ENCODE measurements at places on chromosomes 2 and 18. TPM values are rescaled to one million over a fixed set of nuclear protein-coding genes. Genes with fewer than 3 reads are reported as not detected.

GRCh38 chr2:10901160-10901939 is 10.4 kb upstream of the KCNF1 start:
- no peaks in the 10 kb centered on the region for H3K4me1 ChIP-seq
- H3K36me3 ChIP-seq: no peaks in the 10 kb centered on the region
- H3K4me3 ChIP-seq: no peak overlapping the region
- DNase-seq: no peak
- no peak overlapping the region for H3K27ac ChIP-seq
- no peaks in the 10 kb centered on the region for H3K27me3 ChIP-seq

CHST9 gene
- 0.03 TPM for total RNA-seq

ALPP gene
- total RNA-seq: 9.5 TPM

GRCh38 chr2:121798617-121799016 is 43.2 kb downstream of the TSN start:
- DNase-seq: no peak
- H3K36me3 ChIP-seq: no peaks in the 10 kb centered on the region
- H3K27ac ChIP-seq: no peak overlapping the region
- no peaks in the 10 kb centered on the region for H3K4me1 ChIP-seq

GRCh38 chr2:134443814-134444480 is 190.1 kb downstream of the MGAT5 start:
- H3K4me1 ChIP-seq: no peaks in the 10 kb centered on the region
- no peak for DNase-seq
- no peak overlapping the region for H3K27ac ChIP-seq
- no peaks in the 10 kb centered on the region for H3K27me3 ChIP-seq

STEAP3 gene
- 14.1 TPM for total RNA-seq

- H3K36me3 ChIP-seq: no peaks in the 10 kb centered on the region
- H3K27ac ChIP-seq: no peak overlapping the region
- peaks cover 29% of the 10 kb centered on the region for H3K27me3 ChIP-seq
- H3K4me3 ChIP-seq: no peak overlapping the region
- peaks cover 2% of the 10 kb centered on the region for H3K4me1 ChIP-seq
These were observed 5.7 kb upstream of the DNER start for GRCh38 chr2:229719926-229720647.

DNA sequence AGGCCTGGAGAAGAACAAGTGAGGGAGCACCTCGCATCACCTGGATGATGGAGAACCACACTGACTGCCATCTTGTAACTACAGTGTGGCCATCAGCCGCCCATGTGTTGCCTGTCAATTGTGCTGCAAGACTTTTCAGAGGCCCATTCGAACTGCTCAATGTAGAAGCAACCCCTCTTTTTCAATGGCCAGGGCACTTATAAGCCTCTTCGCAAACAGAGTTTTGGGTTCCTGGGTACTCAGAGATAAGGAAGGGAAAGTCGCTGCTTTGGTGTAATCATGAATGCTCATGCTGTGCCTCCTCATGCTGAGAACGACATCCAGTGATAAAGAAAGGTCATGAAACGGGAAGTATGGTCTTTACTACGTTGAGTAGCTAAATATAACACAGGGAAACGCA is 143.9 kb upstream of the SLC39A10 start:
- no peaks in the 10 kb centered on the region for H3K27me3 ChIP-seq
- H3K36me3 ChIP-seq: no peaks in the 10 kb centered on the region
- DNase-seq: no peak
- no peaks in the 10 kb centered on the region for H3K4me1 ChIP-seq

UCN gene
- 2.8 TPM for total RNA-seq

GRCh38 chr2:112666761-112667122 is 21.0 kb downstream of the SLC20A1 start:
- H3K27me3 ChIP-seq: no peaks in the 10 kb centered on the region
- peaks cover 35% of the 10 kb centered on the region for H3K36me3 ChIP-seq
- H3K27ac ChIP-seq: no peak overlapping the region
- no peak overlapping the region for H3K4me3 ChIP-seq
- no peak for DNase-seq

GRCh38 chr2:38436227-38436664 is 59.2 kb upstream of the ATL2 start:
- no peak for DNase-seq
- no peak overlapping the region for H3K4me3 ChIP-seq
- no peaks in the 10 kb centered on the region for H3K36me3 ChIP-seq
- no peak overlapping the region for H3K27ac ChIP-seq
- H3K27me3 ChIP-seq: no peaks in the 10 kb centered on the region
- H3K4me1 ChIP-seq: no peaks in the 10 kb centered on the region

- no peak overlapping the region for H3K4me3 ChIP-seq
- H3K4me1 ChIP-seq: no peaks in the 10 kb centered on the region
- DNase-seq: no peak
- no peaks in the 10 kb centered on the region for H3K36me3 ChIP-seq
- no peaks in the 10 kb centered on the region for H3K27me3 ChIP-seq
- H3K27ac ChIP-seq: no peak overlapping the region
These were observed 80.7 kb upstream of the RASGRP3 start for GRCh38 chr2:33395655-33396249.

DNA sequence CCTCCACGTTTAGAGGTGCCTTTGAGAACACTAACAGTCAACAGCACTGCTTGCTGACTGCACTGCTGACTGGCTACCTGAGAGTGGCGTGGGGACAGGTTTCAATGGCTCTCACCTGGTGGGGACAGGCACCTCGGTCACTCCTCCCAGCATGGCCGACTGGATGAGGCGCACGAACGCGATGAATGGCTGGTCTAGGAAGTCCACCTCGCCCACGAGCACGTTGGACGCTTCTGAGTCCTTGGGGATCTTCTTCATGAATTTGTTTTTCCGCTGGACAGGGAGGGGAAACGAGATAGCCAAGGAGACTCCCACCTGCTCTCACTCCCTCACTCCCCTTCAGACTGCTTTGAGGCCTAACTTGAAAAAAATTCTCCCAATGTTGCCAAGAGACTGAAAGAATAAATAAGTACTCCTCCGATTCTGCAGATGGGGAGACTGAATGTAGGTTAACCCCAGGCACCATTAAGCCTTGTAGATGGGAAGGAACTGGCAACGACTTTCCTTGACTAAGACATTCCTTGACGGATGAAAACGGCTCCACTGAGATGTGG is 57.3 kb downstream of the MTHFD2 start:
- H3K4me1 ChIP-seq: no peaks in the 10 kb centered on the region
- no peaks in the 10 kb centered on the region for H3K36me3 ChIP-seq
- DNase-seq: no peak

DES gene
- 59.4 TPM for total RNA-seq

KCTD1 gene
- 9.8 TPM for total RNA-seq

ZNF521 gene
- total RNA-seq: 25.0 TPM

GRCh38 chr2:88852753-88853402 is 161.4 kb downstream of the RPIA start:
- no peaks in the 10 kb centered on the region for H3K36me3 ChIP-seq
- H3K27ac ChIP-seq: no peak overlapping the region

DNA sequence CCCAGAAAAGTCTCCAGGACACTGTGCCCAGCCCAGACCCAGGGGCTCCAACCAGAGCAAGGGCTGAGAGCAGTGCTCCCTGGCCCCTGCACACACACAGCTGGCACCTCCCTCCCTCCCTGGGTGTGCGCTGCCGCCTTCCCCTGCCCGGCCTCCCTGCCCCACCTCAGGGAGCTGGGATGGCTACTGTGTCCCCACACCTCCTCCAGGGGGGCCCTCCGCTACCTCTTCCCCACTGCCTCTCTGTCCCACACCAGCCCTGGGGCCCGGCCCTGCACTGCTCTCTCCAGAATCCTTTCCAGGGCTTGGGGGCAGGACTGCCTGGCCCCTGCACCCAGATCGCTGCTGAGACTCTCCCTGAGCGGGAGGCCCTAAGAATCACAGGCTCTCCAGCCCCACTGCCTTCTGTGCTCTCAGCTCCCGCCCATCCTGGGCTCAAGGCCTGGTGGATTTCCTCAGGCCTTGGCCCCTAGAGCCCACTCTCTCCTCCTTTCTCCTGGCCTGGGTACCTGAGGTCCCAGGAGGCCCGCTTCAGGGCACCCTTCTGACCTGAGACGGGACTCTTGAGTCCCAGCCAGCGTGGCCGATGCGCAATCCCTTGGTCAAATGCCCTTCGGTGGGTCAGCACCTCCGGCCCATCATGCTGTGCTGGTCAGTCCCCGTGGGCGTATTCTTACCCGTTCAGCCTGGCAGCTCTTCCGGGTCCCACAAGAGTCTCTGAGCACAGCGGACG is 276.8 kb upstream of the HDAC4 start:
- H3K27ac ChIP-seq: no peak overlapping the region
- no peak overlapping the region for H3K4me3 ChIP-seq
- no peaks in the 10 kb centered on the region for H3K4me1 ChIP-seq
- DNase-seq: peak; percentile 59

MYCN gene
- total RNA-seq: 0.49 TPM

GRCh38 chr2:155223781-155224406 is 525.4 kb downstream of the KCNJ3 start:
- H3K27ac ChIP-seq: no peak overlapping the region
- no peak for DNase-seq
- no peaks in the 10 kb centered on the region for H3K4me1 ChIP-seq
- no peak overlapping the region for H3K4me3 ChIP-seq

- H3K27me3 ChIP-seq: no peaks in the 10 kb centered on the region
- peak; percentile 71 for DNase-seq
- no peak overlapping the region for H3K4me3 ChIP-seq
- H3K36me3 ChIP-seq: no peaks in the 10 kb centered on the region
These were observed 19.1 kb upstream of the ARHGAP25 start for GRCh38 chr2:68715353-68716041.

DNA sequence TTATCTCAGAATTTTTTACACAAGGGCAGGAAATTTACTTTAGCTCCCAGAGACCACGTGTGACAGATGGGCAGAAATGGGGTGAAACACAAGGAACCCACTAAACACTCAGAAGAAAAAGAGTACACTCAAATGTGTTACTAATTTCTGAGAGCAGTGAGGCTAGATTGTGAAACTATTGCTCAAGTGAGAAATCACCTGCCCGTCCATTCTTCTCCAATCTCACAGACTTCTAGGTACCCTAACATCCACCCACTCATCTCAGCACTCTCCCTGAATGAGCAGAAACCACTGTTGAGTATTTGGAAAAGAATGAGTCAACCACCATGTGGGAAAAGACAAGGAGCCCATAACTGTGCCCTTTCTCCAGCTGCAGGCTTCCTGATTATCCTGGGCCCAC is 293.0 kb upstream of the CDH2 start:
- no peaks in the 10 kb centered on the region for H3K4me1 ChIP-seq
- no peak overlapping the region for H3K27ac ChIP-seq
- no peak overlapping the region for H3K4me3 ChIP-seq
- no peaks in the 10 kb centered on the region for H3K27me3 ChIP-seq

GRCh38 chr18:74806073-74806472 is 208.4 kb downstream of the ZNF407 start:
- H3K27me3 ChIP-seq: no peaks in the 10 kb centered on the region
- H3K4me1 ChIP-seq: no peaks in the 10 kb centered on the region
- no peak overlapping the region for H3K4me3 ChIP-seq
- H3K27ac ChIP-seq: peak overlapping the region; percentile 15
- H3K36me3 ChIP-seq: no peaks in the 10 kb centered on the region

DNA sequence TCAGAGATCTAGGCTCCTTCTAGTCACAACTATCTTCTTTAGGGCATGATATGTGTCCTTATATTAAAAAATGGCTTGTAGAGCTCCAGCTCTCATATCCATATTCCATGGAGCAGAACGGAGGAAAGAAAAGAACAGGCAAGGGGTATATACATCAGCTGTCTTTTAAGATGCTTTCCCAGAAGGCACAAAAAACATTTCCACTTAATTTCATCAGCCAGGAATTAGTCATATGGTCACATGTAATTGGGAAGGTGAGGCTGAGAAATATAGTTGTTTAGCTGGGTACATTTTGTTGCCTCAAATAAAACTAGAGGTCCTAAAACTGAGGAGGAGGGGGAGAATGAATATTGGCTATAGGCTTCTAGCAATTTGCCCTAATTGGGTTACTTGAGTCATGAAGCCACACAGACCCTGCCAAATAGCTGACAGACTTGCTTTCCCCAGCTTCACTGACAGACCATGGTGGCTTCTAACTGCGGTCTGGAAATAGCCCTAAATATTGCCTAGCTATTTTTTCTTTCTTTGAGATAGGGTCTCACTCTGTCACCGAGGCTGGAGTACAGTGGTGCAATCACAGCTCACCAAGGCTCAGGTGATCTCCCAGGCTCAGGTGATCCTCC is 20.0 kb downstream of the MAIP1 start:
- H3K27ac ChIP-seq: no peak overlapping the region
- no peak for DNase-seq
- no peaks in the 10 kb centered on the region for H3K27me3 ChIP-seq
- H3K36me3 ChIP-seq: no peaks in the 10 kb centered on the region
- H3K4me1 ChIP-seq: peaks cover 4% of the 10 kb centered on the region
- H3K4me3 ChIP-seq: no peak overlapping the region

- no peak overlapping the region for H3K27ac ChIP-seq
- no peaks in the 10 kb centered on the region for H3K27me3 ChIP-seq
- H3K4me1 ChIP-seq: no peaks in the 10 kb centered on the region
- DNase-seq: no peak
- no peaks in the 10 kb centered on the region for H3K36me3 ChIP-seq
These were observed 25.5 kb upstream of the YWHAQ start for GRCh38 chr2:9656270-9656766.

DNA sequence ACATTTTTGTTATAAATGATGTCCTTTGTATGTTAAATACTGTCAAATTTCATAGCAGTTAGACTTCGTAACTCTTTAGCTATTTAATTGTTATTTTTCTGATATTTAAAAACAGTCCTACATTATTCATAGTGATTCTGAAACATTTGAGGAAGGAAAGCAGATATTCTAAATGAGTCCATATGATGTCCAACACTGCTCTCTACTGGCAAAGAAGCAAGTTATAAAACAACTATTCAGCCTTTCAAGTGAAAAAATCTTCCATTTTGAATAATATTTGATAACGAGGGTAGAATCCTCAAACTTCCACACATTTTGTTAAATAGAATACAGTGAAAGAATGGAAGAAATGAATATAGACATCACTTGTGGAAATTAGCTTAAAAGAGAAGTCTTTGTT is 220.8 kb downstream of the GULP1 start:
- DNase-seq: no peak
- H3K4me3 ChIP-seq: no peak overlapping the region
- no peaks in the 10 kb centered on the region for H3K27me3 ChIP-seq
- H3K36me3 ChIP-seq: no peaks in the 10 kb centered on the region
- H3K4me1 ChIP-seq: no peaks in the 10 kb centered on the region

DNA sequence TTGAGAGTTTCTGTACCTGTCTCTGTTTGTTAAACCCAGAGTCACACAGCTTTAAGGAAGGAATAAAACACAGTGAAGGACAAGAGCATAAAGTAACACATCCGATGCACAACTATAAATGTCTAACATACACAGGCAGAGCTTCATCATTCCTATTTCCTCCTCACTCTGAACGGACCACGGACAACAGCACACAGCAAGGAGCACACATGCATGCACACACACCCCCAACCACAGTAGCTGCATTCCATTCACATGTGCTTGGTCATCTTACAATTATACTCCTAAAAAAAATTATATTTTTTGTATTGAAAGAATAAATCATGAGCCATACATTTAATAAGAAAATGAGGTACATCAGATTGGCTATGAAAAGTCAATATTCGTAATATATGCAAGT is 58.3 kb downstream of the ID2 start:
- DNase-seq: no peak
- no peaks in the 10 kb centered on the region for H3K27me3 ChIP-seq
- peaks cover 60% of the 10 kb centered on the region for H3K36me3 ChIP-seq
- no peaks in the 10 kb centered on the region for H3K4me1 ChIP-seq
- no peak overlapping the region for H3K4me3 ChIP-seq

SPRED2 gene
- 56.9 TPM for total RNA-seq

- H3K36me3 ChIP-seq: no peaks in the 10 kb centered on the region
- no peaks in the 10 kb centered on the region for H3K27me3 ChIP-seq
- H3K4me3 ChIP-seq: no peak overlapping the region
- H3K4me1 ChIP-seq: no peaks in the 10 kb centered on the region
- H3K27ac ChIP-seq: no peak overlapping the region
- no peak for DNase-seq
These were observed 65.4 kb downstream of the DOCK10 start for GRCh38 chr2:224976629-224977525.
